ENCODE measurements at places on chromosomes 16 and 17. TPM values are rescaled to one million over a fixed set of nuclear protein-coding genes. Genes with fewer than 3 reads are reported as not detected.

STAC2 gene
- total RNA-seq: not detected

IRF8 gene
- 2.0 TPM for total RNA-seq

GRCh38 chr17:64974750-64975317, 55.6 kb upstream of the LRRC37A3 start:
- no peak for DNase-seq

GRCh38 chr17:74816905-74817620, 40.9 kb upstream of the NAT9 start:
- DNase-seq: no peak

GRCh38 chr17:57676543-57676942, 68.6 kb downstream of the CCDC182 start:
- DNase-seq: no peak

GRCh38 chr17:19386051-19386929, 700 bp downstream of the MFAP4 start:
- DNase-seq: no peak

- no peak for DNase-seq
These were observed 67.1 kb downstream of the TEX14 start for GRCh38 chr17:58624751-58625150.

DNA sequence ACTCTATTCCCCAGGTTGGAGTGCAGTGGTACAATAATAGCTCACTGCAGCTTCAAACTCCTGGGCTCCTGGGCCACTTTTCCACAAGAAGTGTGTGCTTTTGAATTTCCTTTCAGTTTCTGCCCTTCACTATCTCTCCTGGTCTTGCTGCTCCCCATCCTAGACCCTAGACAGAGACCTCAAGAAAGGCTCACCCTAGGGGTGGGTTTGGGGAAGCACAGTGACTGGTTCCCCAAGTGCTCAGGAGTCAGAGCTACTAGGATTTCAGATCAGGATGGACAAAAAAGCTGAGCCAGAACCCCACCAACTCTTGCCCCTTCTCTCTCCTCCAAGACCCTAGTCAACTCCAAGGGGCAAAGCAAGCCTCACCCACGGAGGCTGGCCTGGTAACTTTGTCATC, 1.6 kb upstream of the SEBOX start:
- no peak for DNase-seq

GRCh38 chr16:50273888-50274325, 7.6 kb downstream of the ADCY7 start:
- no peak for DNase-seq
